Activated CD4-positive, alpha-beta T cell treated with anti-CD3 and anti-CD28 coated beads, Interleukin-2, amount 10 ng/mL, durations not matched to agents 24 days and 14 days (primary cell): ENCODE measurements at places on chromosomes 16 and 17. TPM values are rescaled to one million over a fixed set of nuclear protein-coding genes. Genes with fewer than 3 reads are reported as not detected.

XAF1 gene
- 34.1 and 37.6 TPM in 2 replicates for total RNA-seq

RCVRN gene
- total RNA-seq = not detected in 2 replicates

DNA sequence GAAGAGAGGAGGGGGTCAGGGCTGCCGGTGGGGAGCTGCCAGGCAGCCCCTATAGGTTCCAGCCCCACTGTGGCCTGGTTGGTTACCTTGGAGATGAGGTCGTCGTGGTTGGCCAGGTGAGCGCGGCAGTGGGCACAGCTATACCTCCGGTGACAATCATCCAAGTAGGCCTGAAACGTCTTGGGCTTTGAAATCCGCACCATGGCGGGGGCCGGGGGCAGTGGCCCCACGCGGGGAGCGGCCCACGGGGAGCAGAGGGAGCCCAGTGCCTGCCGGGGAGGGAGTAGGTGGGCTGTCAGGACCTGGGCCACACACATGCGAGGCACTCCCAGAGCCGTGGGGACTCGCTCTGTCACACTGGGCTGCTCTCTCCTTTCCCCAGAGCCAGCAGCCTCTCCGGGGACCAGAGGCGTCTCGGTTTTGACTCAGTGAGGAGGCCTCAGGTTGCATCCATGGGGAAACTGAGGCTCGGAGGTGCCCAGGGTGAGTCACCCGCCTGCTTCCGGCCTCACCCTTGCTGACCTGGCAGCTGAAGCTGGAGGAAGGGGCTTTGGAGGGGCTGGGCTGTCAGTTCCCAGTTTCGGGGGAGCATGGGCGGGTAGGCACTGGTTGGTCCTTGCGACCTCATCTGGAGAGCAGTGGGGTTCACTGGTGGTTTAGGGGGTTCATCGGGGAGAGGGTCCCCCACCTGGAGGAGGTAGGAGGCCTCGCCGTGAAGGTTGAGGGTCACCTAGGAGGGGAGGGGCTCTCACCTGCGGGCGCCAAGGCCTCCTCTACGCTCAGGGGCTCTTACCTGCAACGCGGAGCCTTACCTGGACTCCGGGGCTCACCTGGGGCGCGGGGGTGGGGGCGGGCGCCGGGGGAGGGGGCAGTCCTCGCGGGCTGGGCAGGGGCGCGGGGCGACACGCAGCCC is 591 bp downstream of the YPEL3 start:
- peak; percentile 74 for DNase-seq

ZFPM1 gene
- total RNA-seq = 17.9 and 19.3 TPM in 2 replicates

GRCh38 chr17:82890926-82891678 is 51.3 kb upstream of the ZNF750 start:
- DNase-seq = no peak

- no peak for DNase-seq
Measured at GRCh38 chr17:75060434-75061054, 13.5 kb downstream of the KCTD2 start.

CCL2 gene
- 0.28 TPM in 1 of 2 replicates, not detected in the other for total RNA-seq

DNA sequence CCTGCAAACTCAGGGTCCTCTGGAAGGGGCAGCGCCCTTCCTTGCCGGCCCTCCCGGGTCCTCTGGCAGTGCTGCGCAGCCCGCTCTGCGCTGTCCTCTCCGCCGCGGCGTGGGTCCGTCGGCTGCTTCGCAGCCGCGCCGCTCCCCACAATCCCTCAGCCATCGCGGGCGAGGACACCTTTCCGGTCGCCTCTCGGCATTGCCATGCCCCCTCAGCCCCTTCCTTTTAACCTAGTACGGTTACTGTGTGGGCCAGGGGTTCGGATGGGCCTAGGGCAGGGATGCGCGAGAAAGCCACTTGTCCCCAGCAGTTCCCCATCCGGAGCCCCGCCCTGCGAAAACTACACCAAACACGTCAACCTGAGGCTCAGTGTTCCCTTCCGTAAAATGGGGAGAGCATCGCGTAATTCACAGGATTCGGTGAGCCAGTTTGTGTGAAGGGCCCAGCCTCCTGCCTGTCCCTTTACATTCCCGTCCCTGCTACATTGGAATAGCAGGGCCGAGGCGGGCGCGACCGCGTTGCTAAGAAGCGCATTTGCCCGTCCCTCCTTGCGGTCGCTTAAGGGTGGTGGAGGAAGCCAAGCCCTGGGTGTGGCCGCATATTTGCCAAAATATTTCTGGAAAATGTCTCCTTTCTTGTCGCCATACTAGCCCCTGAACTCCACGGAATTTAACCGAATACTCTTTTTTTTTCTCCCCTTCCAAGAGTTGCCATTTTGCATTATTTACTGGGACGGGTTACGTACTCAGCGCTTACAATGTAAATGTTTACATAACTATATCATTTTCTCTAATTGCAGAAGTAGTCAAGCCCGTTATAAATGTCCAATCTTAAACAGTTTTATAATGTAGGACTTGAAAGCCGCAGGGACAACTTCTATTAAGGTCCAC is 13.2 kb downstream of the COPZ2 start:
- DNase-seq = peak; percentile 89

CDR2L gene
- 1.4 and 1.8 TPM in 2 replicates for total RNA-seq

- no peak for DNase-seq
Measured at GRCh38 chr16:9458816-9459215, 367.4 kb downstream of the HAPSTR1 start.

- DNase-seq = no peak
Measured at GRCh38 chr17:34988644-34989043, 8.3 kb downstream of the LIG3 start.

- DNase-seq = no peak
Measured at GRCh38 chr17:5511401-5512225, 25.2 kb downstream of the MIS12 start.

KCNH4 gene
- total RNA-seq = 1.6 and 2.3 TPM in 2 replicates

CEMP1 gene
- total RNA-seq = 0.24 TPM in 1 of 2 replicates, not detected in the other

CCL14 gene
- total RNA-seq = not detected in 2 replicates

GRCh38 chr16:53841884-53842283 is 137.9 kb downstream of the FTO start:
- no peak for DNase-seq

GRCh38 chr17:48579471-48579759 is 1.3 kb upstream of the HOXB4 start:
- DNase-seq = no peak

- DNase-seq = no peak
Measured at GRCh38 chr16:53404959-53405358, 29.3 kb upstream of the RBL2 start.

PRSS8 gene
- total RNA-seq = not detected in 2 replicates

- no peak for DNase-seq
Measured at GRCh38 chr17:69300222-69300621, 26.7 kb downstream of the ABCA5 start.

CRYM gene
- total RNA-seq = not detected in 2 replicates

- DNase-seq = no peak
Measured at GRCh38 chr16:22313876-22314470, 16.8 kb downstream of the POLR3E start.

DNA sequence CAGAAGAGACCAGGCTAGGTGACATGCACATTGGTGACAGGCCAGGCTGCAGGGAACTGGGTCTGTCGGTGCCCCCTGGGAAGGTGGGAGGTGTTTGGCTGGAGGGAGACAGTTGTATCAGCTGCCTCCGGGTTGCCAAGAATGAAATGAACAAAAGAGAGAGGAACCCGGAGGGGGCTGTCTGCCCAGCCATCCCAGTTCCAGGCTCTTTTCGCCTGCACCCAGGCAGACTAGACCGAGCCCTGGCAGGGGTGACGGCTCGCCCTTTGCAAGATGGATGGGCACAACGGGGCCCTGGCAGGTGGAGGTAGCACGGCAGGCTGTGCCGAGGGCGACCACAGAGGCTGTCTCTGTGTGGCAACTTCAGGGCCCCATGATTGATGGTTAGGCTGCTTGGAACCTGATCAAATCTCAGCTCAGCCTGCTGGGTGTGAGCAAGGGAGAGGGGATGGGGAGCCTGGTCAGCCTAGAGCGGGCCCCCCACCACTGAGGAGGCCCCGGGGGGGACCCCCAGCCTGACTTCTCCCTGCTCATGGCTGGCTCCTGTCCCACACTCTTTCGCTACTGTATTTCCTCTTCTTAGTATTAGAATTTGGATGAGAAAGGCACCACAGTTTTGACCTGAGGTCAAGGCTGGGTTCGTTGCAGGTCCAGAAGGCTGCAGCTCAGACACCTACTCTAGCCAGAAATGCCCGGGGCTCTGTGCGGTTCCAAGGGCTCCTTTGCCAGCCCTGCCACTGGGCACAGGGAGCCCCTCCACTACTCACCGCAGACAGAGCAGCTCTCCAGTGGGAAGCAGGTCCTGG is 118.9 kb upstream of the CHMP6 start:
- no peak for DNase-seq

DNA sequence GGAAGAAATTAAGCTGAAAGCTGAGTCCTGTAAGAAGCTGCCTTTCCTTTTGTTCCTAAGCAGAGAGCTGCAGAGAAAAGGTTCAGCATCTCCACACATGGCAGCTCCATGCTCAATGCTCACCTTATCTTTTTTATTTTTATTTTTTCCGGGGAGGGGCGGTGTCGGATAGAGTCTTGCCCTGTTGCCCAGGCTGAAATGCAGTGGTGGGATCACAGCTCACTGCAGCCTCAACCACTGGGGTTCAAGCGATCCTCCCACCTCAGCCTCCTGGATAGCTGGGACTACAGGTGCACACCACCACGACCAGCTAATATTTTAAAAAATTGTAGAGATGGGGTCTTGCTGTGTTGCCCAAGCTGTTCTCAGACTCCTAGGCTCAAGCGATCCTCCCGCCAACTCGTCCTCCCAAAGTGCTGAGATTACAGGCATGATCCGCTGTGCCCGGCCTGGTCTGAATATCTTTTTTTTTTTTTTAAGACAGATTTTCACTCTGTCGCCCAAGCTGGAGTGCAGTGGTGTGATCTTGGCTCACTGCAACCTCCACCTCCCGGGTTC is 28.3 kb upstream of the CIBAR2 start:
- DNase-seq = no peak

DNA sequence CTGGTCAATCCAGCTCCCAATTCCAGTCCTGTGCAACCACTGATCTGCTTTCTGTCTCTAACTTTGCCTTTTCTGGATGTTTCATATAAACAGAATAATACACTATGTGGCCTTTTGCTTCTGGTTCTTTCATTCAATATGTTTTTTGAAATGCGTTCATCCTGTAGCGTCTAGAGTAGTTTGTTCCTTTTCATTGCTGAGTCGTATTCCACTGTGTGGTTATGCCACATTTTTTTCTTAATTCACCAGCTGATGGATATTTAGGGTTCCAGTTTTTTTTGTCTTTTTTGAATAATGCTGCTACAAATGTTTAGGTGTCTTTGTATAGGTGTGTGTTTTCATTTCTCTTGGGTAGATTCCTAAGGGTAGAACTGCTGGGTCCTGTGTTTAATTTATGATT is 2.3 kb upstream of the MIEN1 start:
- DNase-seq = no peak

JPH3 gene
- total RNA-seq = 0.19 TPM in 1 of 2 replicates, not detected in the other

NOD2 gene
- 8.3 and 9.3 TPM in 2 replicates for total RNA-seq

DNA sequence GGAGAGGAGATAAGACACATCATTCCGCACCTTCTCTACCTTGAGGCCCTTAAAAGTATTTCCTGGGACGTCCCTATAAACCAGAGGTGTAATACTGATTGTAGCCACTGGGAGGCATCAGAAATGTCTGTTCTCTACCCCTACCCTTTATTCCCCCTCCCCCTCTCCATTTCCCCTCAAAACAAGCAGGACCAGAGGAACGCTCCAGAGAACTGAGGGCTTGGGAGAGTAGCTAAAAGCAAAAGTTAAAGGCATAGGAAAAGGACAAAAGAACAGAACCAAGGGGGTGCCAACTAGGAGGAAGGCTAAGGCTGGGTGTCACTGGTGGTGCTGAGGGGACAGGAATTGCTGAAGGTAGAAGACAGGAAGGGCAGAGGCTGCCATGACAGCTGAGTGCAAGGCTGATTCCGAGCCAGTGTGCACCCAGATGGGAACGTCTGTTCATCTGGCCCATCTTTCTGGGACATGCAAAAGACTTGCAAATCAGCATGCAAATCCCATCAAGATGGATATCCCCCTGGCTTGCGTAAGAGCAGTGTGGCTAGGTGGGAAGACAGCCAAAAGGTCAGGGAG is 6.7 kb downstream of the CAMTA2 start:
- DNase-seq = peak; percentile 89

KRT24 gene
- total RNA-seq = not detected in 2 replicates

- DNase-seq = no peak
Measured at GRCh38 chr17:7315570-7316235, 543 bp upstream of the GPS2 start.

DNA sequence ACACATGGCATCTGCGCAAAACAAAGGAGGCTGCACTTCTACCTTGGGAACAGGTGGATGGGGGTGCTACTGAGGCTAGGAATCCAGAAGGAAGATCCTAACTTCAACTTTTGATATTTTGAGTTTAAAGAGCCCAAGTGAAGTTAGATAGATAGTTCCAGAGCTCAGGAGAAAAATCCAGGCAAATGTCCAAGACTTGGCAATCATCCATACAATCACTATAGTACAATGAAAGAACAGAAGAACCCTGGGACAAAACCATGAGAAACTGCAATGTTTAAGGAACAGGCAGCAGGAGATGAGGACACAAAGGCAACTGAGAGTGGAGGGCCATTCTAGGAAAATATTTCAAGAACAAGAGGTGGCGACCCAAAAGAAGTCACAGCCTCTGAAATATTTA is 12.4 kb downstream of the CDYL2 start:
- DNase-seq = no peak
